Left lung (tissue), 14 donors: ENCODE measurements at places on chromosomes 6 and 20. TPM values are rescaled to one million over a fixed set of nuclear protein-coding genes. Genes with fewer than 3 reads are reported as not detected.

CDYL gene
- 30.1 TPM for polyA plus RNA-seq

SKIC2 gene
- 46.5 TPM for polyA plus RNA-seq

USP49 gene
- polyA plus RNA-seq: 12.7 TPM

TOX2 gene
- polyA plus RNA-seq: 42.6 TPM

DCDC2 gene
- polyA plus RNA-seq: 13.1 TPM

VGLL2 gene
- polyA plus RNA-seq: not detected

RNF39 gene
- polyA plus RNA-seq: 1.0 TPM

CD93 gene
- 221 TPM for polyA plus RNA-seq

C4B gene
- 11.1 TPM for polyA plus RNA-seq

PRDM13 gene
- not detected for polyA plus RNA-seq

SUMO4 gene
- 1.8 TPM for polyA plus RNA-seq

SEL1L2 gene
- polyA plus RNA-seq: not detected

TRIM40 gene
- 0.14 TPM for polyA plus RNA-seq

HBS1L gene
- polyA plus RNA-seq: 63.4 TPM

PNLDC1 gene
- 0.14 TPM for polyA plus RNA-seq

SSTR4 gene
- polyA plus RNA-seq: 0.23 TPM

OOEP gene
- polyA plus RNA-seq: 0.21 TPM

TINAG gene
- polyA plus RNA-seq: not detected

YIPF3 gene
- 133 TPM for polyA plus RNA-seq

CUTA gene
- 171 TPM for polyA plus RNA-seq

ZKSCAN4 gene
- polyA plus RNA-seq: 11.6 TPM

VNN1 gene
- 0.47 TPM for polyA plus RNA-seq

RPS6KA2 gene
- 47.2 TPM for polyA plus RNA-seq

LTB gene
- 1.5 TPM for polyA plus RNA-seq

NNAT gene
- 53.3 TPM for polyA plus RNA-seq

LCA5 gene
- 18.7 TPM for polyA plus RNA-seq

NR2E1 gene
- 0.06 TPM for polyA plus RNA-seq

CYP39A1 gene
- polyA plus RNA-seq: 8.2 TPM

SLC17A9 gene
- 3.6 TPM for polyA plus RNA-seq

HECA gene
- 18.7 TPM for polyA plus RNA-seq
